Ovary (tissue), 10 donors: ENCODE measurements at places on chromosomes 16 and 17. TPM values are rescaled to one million over a fixed set of nuclear protein-coding genes. Genes with fewer than 3 reads are reported as not detected.

DNA sequence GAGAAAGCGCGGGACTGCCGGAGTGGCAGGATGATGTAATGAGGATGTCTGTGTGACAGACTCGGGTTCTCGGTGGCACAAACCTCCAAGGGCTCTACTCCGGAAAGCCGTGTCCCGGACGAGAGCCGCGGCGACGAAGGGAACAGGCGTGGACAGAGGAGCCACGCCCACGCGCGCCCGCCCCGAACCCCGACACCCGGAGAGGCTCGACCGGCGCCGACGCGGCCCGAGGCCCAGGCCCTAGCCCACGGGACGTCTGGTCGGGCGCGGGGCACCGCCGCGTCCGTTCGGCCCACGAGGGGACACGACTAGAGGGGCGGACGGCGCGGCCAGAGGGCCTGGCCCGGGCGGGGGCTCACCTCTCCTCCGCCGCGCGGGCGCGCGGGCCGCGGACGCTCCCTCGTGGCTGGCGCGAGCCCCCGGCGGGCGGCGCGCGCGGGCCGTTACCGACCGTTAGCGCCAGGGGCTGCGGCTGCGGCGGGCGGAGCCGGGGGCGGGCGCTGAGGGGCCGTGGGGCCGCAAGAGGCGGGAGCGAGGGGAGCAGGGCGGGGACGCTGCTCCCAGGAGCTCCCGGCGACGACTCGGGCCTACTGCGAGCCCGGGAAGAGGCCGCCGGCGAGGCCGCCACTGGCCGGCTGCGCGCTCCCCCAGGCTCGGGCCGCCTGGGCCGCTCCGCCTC is 2.1 kb upstream of the IRX5 start:
- peak overlapping the region; percentile 59 for H3K4me3 ChIP-seq
- H3K27me3 ChIP-seq = no peaks in the 10 kb centered on the region
- peaks cover 3% of the 10 kb centered on the region for H3K4me1 ChIP-seq
- peak overlapping the region; percentile 68 for H3K27ac ChIP-seq

Gene AATK
- 1.5 TPM for polyA plus RNA-seq

Gene SULT1A2
- 1.2 TPM for polyA plus RNA-seq

DNA sequence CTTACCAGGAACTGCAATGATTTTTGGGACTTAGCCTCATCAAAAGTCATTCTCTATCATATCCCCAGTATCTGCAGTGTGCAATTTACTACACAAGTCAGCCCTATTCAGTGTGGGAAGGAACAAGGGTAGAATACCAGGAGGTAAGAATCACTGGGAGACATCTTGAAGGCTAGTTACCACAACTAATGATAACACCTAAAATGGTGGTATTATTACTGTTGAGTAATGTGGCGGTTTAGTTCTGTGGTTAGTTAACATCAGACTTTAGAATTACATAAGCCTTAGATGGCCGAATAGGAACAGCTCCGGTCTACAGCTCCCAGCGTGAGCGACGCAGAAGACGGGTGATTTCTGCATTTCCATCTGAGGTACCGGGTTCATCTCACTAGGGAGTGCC is 567.9 kb upstream of the CDH11 start:
- DNase-seq = no peak
- H3K4me1 ChIP-seq = no peaks in the 10 kb centered on the region
- no peaks in the 10 kb centered on the region for H3K27me3 ChIP-seq
- H3K36me3 ChIP-seq = no peaks in the 10 kb centered on the region

DNA sequence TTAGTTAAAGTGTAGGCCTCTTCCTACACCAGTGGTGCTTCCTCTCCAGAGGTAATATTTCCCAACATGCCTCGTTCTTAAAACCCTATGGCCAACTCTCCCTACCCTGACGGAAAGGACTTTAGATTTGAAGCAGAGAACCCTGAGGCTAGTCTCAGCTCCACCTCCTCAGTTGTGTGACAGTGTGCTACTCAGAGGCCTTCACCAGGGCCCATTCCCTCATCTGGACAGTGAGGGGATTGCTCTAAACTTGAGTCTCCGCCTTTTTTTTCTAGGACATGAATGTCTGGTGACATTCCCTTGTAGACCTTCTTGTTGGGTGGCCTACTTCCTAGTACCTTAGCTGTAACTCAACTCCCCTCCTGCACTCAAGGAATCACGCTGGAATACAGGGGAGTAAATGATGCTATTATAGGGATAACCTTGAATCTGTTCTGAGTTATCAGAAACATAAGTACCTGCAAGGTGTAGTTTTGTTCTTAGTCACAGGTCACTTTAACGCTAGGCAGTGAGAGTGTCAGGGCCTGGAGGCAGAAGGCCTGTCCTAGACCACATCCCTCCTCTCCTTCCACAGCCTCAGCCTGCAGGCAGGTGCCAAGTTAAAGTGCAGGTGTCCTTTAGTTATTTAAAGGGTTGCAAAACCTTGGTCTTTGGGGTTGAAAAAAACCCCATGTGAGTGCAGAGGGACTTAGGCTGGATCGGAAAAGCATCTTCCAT is 26.9 kb downstream of the LDHD start:
- H3K36me3 ChIP-seq = no peaks in the 10 kb centered on the region
- H3K4me3 ChIP-seq = no peak overlapping the region
- peaks cover 14% of the 10 kb centered on the region for H3K4me1 ChIP-seq
- no peak for DNase-seq

Gene SLC16A11
- not detected for polyA plus RNA-seq

DNA sequence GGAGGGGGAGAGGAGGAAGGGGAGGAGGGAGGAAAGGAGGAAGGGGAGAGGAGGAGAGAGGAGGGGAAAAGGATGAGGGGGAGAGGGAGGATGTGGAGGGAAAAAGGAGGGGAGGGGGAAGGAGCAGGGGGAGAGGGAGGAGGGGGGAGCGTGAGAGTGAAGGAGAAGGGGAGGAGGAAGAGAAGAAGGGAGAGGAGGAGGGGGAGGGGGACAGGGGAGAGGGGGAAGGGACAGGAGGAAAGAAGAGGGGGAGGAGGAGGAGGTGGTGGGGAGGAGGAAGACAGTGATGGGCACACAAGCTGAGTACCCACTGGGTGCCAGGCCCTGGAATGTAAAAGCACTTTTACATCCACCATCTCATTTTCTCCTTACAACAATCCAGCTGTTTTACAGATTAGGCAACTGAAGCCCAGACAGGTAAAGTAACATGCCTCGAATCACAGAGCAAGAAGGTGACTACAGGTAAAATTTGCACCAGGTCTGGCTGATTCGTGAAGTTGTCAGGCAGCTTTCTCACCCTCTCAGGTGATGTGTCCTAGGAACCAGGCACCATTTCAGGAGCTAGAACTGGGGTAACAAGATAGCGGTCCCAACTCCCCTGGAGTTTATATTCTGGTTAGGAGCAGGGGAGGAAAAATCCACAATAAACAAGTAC is 10.0 kb upstream of the LITAF start:
- H3K27me3 ChIP-seq = no peaks in the 10 kb centered on the region
- H3K4me3 ChIP-seq = no peak overlapping the region
- DNase-seq = no peak
- peaks cover 9% of the 10 kb centered on the region for H3K4me1 ChIP-seq
- no peaks in the 10 kb centered on the region for H3K36me3 ChIP-seq

GRCh38 chr17:51913491-51914205 is 244.9 kb downstream of the CA10 start:
- H3K4me1 ChIP-seq = no peaks in the 10 kb centered on the region
- no peak overlapping the region for H3K27ac ChIP-seq

Gene SPATA22
- 0.30 TPM for polyA plus RNA-seq

Gene NLRC3
- polyA plus RNA-seq = 0.17 TPM

Gene C16orf96
- polyA plus RNA-seq = 0.07 TPM

Gene SPNS3
- not detected for polyA plus RNA-seq

Gene BCL6B
- polyA plus RNA-seq = 13.7 TPM

Gene UTP18
- polyA plus RNA-seq = 28.4 TPM

Gene EXOC3L1
- 0.32 TPM for polyA plus RNA-seq
